ENCODE measurements at places on chromosomes 1 and 21.

- no peak for DNase-seq
Observed at GRCh38 chr1:246772686-246773085, 48.5 kb downstream of the SCCPDH start.

DNA sequence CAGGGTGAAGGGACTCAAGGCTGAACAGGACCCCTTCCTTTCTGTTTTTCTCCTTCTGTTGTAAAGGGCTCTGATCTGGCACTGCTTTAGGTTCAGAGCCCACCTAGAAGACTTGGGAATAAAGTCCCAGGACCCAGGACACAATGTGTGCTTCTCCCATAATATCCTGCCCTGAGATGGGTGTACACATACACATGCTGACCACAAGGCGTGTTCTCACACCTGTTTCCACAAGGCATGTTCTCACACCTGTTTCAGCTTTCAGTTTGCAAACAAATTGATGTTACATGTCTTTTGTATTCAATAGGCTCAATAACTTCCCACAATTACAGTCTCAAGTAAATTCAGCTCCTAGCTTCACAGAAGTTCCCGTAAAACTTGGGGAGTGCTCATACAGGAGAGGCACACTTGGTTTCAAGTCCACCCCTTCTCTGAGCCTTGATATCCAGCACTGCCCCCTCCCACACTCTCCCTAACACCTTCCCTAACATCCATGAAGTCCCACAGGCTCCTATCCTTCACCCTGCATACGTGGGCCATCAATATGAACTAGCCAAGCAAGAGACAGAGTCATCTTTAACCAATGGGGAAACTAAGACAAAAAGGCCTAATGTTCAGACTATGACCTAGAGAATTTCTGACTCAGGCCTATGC, 41.7 kb downstream of the ERI3 start:
- DNase-seq = no peak

DNA sequence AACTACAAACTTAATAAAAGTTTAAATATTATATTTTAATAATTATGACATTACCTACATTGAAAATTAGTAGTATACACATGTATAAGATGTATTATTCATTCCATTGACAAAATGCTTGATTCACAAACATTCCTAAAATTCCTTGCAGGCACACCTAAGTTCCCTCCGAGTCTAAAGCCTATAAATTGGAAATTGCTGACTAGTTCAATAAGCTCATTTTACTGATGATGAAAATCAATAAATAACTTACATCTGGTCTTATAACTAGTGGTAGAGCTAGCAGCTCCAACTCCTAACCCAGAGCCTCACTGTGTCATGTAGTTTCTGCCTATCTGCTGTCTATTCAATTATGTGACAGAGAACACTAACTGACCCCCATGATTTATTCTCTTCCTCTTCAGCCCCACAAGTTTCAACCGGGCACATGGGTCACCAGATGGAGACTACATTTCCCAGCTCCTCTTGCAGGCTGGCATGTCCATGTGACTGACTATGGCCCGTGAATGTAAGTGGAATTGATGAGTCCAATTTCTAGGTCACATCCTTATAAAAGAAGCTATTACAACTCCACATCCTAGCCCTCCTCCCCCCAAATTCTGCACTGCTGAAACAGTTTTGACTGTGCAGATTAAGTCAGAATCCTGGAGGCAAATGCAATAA, 29.6 kb upstream of the LRRC8D start:
- no peak for DNase-seq

DNA sequence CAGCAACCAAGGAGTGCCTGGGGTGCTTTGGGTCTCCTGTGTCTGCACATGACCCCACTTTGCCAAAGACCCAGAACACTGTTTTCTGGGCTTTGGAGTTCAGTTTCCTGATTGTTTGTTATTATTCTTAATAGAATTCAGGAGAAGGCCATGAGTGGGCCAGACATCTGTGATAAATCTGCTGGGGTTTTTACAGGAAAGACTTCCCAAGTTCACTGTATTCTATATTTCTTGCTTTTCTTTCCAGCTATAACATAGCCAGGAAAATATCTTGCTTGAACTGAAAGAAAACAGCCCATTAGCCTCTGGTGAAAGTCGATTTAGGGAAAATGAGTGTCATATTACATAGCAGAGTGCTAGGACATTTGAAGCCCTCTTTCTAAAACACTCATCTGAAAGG, 345.1 kb upstream of the USP24 start:
- DNase-seq = no peak

- DNase-seq = no peak
Observed at GRCh38 chr1:12064073-12064969, 1.2 kb downstream of the TNFRSF8 start.

- no peak for DNase-seq
Observed at GRCh38 chr1:28134651-28135207, 41.8 kb downstream of the PTAFR start.

- DNase-seq = no peak
Observed at GRCh38 chr1:90964444-90965035, 57.3 kb downstream of the ZNF644 start.

DNA sequence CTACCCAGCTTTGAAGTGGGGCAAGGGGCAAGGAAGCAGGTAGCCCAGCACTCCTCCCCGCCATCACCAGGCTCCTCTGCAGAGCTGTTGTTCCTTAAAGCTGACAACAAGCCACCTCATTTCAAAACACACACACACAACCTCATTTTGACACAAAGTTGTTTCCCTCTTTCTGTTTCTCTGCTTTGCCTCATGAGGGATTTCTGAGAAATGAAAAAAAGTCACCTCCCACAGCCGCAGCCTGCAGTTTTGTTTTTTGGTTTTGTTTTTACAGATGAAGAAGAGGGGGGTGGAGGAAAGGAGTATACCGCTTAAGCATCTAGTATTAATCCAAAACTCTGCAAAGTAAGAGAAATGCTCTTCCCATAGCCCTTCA, 12.1 kb downstream of the MCL1 start:
- DNase-seq = no peak

- no peak for DNase-seq
Observed at GRCh38 chr21:40647706-40648105, 199.3 kb downstream of the DSCAM start.

DNA sequence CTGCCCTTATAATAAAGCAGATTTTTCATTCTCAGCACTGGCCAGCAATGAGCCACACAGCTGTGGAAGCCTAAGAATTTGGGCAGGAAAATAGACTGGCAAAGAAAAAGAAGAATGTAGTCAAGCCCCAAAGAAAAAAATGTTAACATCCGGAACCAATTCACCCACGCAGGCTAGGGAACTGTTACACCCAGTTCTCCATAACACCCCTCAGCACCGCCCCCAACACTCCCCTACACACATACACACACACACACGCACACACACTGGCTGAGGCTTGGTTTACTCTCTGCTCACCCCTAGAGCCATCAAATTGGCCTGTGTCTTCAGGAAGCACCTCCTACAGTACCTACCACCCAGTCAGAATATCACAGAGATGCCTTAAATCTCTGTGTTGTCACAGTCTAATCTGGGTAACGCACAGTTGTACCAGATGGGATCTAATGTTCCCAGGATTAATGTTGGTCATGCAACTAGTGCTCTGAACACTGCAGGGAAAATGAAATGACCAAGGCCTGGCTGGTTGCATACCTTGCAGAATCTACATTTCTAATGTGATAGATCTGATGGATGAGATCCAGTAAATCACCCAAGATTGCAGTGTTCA, 14.5 kb downstream of the TBX15 start:
- DNase-seq = no peak

DNA sequence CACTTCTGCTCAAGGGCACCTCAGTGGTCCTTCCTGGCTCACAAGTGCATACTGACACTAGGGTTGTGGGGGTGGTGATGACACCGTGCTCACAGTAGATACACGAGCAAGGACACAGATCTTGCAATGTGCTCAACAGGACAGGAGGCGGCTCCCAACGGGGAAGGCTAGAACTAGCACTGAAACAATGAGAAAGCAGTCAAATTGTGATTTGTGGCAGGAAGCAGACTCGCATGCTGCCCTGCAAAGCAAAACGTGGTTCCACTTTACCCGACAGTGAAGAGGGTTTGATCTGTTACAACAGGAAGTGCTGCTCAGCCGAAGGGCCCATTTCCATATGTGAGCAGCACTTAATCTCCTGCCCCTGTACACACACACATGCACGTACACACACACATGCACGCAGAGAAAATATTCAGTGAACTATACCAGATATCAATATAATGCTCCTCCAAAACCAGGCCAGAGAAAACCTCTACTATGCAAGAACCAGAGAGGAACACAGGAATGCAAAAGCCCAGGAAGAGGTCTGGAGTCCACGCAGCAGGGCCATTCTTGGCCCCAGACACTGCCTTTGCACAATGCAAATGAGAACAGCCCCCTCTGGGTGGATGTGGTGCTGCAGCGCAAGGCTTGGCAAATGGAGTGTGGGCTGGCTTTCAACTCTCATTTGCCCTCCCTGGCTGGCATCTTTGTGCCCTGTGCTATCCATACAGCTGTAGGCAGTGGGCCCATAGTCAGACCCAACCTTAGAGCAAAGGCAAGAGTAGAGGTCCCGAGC, 47.1 kb downstream of the KANK4 start:
- peak; percentile 36 for DNase-seq

DNA sequence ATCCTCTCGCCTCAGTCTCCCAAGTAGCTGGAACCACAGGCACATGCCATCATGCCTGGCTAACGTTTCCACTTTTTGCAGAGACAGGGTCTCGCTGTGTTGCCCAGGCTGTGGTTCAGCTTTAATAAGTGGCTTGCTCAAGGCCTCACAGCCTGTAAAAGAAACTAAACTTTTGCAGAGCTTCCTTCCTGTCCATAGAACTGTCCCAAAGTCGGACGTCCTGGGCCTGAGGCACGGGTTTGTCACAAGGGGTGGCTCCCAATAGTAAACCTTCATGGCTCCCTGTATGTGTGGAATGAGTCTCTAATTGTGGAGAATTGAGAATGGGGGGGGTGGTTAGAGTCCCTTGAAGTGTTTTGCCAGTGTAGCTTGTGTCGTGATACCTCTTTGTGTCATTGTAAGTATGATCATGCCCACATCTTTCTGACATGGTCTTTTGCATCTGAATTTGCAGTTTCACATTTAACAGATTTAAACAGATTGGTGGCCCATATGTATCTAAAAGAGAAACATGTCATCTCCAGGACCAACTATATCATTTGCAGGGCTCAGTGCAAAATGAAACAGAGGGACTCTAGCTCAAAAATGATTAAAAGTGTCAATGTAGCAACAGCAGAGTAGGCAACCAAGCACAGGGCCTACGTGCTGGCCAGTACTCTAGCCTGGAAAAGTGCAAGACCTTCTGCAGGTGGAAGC, 332.1 kb downstream of the KIF26B start:
- no peak for DNase-seq

DNA sequence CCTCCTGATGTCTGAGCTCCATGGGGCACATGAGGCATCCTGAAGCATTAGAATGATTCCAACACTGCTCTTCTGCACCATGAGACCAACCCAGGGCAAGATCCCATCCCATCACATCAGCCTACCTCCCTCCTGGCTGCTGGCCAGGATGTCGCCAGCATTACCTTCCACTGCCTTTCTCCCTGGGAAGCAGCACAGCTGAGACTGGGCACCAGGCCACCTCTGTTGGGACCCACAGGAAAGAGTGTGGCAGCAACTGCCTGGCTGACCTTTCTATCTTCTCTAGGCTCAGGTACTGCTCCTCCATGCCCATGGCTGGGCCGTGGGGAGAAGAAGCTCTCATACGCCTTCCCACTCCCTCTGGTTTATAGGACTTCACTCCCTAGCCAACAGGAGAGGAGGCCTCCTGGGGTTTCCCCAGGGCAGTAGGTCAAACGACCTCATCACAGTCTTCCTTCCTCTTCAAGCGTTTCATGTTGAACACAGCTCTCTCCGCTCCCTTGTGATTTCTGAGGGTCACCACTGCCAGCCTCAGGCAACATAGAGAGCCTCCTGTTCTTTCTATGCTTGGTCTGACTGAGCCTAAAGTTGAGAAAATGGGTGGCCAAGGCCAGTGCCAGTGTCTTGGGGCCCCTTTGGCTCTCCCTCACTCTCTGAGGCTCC, 11.1 kb upstream of the RASSF5 start:
- DNase-seq = no peak

DNA sequence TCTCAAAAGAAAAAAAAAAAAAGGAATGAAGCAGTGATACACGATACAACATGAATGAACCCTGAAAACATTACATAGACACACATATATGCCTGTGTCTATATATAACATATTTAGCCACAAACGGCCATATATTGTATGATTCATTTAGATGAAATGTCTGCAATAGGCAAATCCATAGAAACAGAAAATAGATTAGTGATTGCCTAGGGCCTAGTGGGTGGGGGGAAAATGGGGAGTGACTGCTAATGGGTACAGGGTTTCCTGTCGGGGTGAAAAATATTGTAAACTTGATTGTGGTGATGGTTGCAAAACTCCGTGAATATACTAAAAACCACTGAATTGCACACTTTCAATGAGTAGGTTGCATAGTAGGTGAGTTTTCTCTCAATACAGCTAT, 6.0 kb upstream of the H6PD start:
- no peak for DNase-seq

DNA sequence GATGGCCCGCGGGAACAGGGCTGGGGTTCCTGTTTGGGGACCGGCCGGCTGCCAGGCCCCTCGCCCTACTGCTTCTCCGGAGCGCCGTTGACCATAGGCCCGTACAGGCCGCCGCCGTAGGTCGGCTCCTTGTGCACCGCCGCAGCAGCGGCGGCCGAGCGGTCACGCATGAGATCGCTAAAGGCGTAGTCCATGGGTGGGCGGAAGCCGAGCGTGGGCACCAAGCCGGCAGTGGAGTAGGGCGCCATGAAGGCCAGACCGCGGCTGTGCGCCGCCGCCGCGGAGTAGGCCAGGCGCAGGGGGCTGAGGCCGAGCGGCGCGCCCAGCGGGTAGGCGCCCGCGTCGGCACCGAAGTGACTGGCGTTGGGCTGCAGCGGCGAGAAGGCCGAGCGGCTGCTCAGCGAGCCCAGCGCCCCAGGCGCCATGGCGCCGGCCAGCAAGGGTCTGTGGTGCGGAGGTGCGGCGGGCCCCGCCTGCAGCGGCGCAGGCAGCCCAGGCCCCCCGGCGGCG, 4.6 kb downstream of the DMRTA2 start:
- no peak for DNase-seq

DNA sequence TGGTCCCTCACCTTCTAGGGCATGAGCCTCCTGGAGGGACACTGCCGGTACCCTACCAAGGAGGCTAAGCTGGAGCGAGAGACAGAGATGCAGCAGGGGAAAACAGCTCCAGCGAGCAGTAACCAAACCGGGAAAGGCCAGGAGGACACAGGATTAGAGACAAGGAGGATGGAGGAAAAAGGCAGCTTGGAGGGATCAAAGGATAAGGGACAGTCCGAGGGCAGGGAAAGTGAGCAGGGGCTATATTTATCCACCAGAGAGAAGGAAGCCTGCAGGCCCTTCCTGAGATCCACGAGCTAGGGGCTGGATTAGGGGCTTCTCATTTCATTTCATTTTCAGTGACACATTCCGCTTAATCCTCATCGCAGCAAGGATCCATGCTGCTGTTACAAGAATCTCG, 33.8 kb upstream of the PRELP start:
- DNase-seq = no peak

DNA sequence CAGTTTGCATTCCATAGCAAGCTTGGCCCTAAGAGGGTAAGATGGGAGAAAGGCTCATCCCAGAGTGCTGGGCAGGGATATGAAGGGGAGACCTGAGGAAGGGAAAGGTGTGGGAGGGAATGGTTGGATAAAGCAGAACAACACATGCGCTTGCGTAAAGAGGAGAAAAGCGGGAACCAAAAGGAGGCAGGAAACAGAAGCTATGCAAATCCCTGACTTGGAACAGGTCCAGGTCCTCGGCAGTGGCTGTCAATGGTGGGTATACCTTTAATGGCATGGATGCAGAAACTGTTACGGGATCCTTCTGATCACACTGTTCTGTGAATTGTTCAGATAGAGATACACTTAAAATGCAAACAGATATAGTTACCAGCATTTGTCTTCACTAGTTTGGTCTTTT, 455.6 kb downstream of the SIPA1L2 start:
- DNase-seq = no peak

All from CD8-positive, alpha-beta memory T cell (primary cell).